Lower leg skin (tissue), 4 donors: ENCODE measurements at places on chromosomes 16 and 17.
A peak's percentile ranks its signal among the peaks of the same experiment; 100 is the strongest.

GRCh38 chr17:81387100-81388090 lies 7.9 kb upstream of the BAHCC1 start:
- no peak for DNase-seq

DNA sequence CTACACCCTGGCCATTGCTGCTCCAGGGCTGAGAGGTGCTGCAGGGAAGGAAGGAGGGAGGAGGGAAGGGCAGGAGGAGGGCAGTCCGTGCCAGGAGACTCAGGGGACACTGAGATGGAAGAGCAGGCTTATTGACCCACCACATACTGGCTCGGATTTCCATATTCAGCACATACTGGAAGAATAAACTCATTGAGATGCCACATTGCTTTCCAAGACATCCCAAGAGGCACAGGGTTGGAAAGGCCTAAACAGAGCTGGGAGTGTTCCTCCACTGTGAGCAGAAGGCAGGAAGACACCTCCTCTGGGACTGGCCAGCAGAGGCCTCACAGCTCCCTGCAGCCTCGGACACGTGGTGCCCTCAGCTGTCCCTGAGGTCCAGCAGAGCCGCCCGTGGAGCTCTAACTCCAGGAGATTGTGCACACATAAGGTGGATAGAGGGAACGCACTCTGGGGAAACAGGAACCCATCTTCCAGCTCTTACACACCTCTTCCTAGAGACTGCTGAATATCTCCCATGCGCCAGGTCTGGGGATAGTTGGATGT lies 17.4 kb downstream of the CCDC182 start:
- peak; percentile 72 for DNase-seq

GRCh38 chr16:12758031-12758669 lies 45.5 kb downstream of the CPPED1 start:
- no peak for DNase-seq

GRCh38 chr17:59425085-59425931 lies 93.9 kb downstream of the YPEL2 start:
- DNase-seq, result no peak

GRCh38 chr16:71722801-71723536 lies 1.5 kb downstream of the PHLPP2 start:
- DNase-seq, result peak; percentile 95

- DNase-seq, result no peak
These were observed 8.1 kb upstream of the ABCA5 start for GRCh38 chr17:69335058-69335457.

GRCh38 chr16:88078111-88078775 lies 127.0 kb downstream of the BANP start:
- no peak for DNase-seq

DNA sequence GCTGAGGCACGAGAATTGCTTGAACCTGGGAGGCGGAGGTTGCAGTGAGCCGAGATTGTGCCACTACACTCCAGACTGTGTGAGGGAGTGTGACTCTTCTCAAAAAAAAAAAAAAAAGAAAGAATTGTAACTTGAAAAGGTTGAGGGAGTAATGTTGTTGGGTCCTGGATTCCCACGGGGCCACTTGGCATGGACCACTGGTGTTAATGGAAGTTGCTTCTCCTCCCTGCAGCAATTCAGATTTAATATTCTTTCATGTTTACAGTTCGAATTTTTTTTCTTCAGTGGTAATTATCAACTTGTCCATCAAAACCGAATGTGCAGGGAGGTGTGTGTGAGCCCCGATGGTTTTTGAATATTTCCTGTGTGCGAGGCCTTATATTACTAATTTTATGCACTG lies 7.2 kb downstream of the EPN2 start:
- no peak for DNase-seq

- DNase-seq, result peak; percentile 91
These were observed 37.6 kb downstream of the ARHGAP27 start for GRCh38 chr17:45394913-45395568.

- no peak for DNase-seq
These were observed 32.5 kb downstream of the DGKE start for GRCh38 chr17:56866496-56866895.

DNA sequence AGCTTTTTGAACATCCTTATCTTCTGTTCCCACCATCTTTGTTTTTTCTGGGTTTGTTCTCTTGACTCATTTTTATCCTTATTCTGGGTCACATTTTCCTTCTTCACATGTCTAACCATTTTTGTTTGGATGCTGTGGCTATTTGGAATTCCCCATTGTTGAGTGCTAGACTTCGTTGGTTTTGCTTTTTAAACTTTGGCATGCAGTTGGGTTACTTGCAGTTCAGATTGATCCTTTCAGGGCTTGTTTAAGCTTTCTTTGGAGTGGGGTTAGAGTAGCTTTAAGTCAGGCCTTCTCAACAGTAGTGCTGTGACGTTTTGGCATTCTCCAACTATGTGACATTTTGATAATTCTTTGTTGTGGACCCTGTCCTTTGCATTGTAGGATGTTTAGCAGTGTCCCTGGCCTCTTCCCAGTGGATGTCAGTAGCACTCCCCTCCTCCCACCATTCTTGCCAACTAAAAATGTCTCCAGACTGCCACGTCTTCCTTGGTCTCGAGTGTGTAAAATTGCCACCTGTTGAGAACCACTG lies 21.1 kb downstream of the PRMT7 start:
- no peak for DNase-seq
